ENCODE measurements at places on chromosomes 1 and 21.
A peak's percentile ranks its signal among the peaks of the same experiment; 100 is the strongest.

DNA sequence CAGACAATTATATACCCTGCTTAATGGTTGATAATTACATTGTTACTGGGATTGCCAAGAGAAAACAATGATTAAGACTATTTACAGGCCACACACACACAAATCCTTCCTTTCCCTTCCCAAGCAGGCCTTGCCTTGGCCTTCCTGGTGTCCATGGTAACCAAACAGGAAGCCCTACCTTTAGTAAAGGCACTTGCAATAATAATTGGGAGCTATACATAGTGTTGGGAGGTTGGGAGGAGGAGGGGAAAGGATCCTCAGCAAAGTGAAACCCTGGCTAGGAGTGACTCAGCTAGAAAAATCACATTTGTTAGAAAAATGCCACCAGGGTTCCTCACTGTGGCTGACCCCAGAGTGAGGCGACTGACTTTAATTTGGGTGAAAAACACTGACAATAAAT lies 122.3 kb upstream of the ADAR start:
- DNase-seq, result no peak

- no peak for DNase-seq
Observed at GRCh38 chr1:202593845-202594244, 116.4 kb downstream of the SYT2 start.

- DNase-seq, result no peak
Observed at GRCh38 chr1:57597036-57597435, 173.2 kb upstream of the DAB1 start.

DNA sequence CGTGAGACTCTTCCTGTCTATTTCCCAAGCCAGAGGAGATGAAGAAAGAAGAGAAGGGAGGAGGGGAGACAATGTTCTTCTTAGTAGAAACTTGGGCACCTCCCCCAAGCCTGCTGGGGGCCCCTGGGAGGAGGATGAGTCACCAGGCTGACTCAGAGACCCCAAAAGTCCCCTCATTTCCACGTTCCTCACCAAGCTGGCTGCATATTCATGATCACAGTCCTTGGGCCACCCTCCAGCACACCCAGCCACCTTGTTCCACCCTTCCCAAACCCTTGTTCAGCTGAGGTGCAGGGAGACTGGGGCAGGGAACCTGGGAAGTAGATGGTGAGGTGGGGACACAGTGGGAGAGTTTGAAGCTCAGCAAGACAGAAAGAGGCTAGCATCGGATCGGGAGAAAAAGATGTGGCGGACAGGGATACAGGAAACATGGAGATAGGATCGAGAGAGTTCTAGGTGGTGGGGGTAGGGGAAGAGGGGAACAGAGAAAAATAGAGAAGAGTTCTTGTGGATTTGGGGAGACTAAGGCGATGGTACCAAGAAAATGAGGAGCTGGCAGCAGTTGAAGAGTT lies 712 bp downstream of the RAB13 start:
- DNase-seq, result peak; percentile 24

GRCh38 chr1:214187121-214187900 lies 93.6 kb upstream of the SMYD2 start:
- no peak for DNase-seq

DNA sequence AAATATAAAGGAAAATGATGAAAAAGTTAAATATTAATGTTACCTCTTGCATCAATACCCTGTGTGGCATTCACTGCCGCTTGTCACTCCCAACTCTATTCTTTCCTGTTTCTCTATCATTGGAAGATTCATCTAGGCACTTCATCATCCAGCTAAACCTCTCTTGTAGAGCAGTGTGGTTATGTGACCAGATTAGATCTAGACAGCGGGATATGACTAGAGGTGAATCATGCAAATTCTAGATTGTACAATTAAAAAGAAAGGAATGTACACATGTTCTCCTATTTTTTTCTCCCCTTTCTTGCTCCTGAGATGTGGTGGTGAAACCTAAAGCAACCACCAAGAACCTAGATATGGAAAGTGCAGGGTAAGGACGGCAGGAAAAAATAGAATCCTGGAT lies 174.1 kb downstream of the LBR start:
- no peak for DNase-seq

GRCh38 chr1:161020509-161021164 lies at the start of gene F11R:
Gene F11R (minus strand): TSS chr1:161021152. CDS start chr1:161021073, 79 bp downstream.
- no peak for DNase-seq

GRCh38 chr1:216884614-216885229 lies 161.5 kb upstream of the ESRRG start:
- DNase-seq, result no peak

DNA sequence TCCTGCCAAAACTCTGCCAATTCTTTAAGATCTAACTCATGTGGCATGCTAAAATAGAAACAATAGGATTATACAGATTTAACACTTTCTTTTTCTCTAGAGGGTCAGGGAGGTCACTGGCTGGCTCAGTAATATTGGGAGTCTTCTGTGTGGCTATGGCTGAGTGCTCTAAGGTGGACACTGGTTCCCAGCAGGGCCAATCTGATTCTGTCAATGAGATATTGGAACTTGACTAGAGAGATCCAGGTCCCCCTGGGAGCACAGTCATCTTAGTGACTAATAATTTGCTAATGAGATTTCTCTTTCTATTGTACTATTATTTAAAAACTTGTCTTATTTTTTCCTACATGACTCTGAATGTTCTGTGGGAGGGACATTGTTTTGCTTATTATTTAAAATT lies 69.1 kb upstream of the ZP4 start:
- no peak for DNase-seq

DNA sequence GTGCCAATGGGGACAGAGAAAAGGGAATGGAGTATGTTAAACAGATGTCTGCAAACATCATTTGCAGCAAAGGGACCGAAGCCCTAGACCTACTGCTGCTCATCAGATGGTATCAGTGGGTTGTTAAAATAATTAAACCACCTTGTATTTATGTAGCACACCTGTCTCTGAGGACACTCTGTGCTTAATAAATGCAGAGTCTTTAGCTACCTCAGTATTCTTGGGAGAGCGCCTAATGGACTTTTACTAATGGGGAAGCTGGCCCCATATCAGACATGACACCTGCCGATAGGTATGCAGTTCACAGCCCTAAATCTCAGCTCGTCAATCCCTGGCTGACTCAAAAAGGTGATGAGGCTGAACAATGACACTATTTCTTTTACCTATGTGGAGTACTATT lies 54.4 kb downstream of the SYT6 start:
- no peak for DNase-seq

DNA sequence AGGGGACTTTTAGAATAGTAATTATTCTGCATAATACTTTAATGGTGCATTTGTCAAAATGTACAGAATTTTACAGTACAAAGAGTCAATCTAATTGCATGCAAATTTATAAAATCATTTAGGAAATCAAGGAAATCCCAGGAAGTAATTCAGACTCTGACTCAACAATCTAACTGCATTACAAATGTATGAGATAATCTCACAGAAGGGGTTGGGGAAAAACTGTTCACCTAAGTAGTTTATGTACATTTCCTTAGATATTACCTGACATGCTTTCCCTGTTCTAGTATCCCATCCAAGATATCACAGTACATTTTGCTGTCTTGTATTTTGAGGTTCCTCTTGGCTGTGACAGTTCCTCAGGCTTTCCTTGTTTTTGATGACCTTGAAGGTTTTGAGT lies 4.7 kb downstream of the CRB1 start:
- no peak for DNase-seq

GRCh38 chr1:93573940-93574469 lies 107.6 kb downstream of the BCAR3 start:
- no peak for DNase-seq

- DNase-seq, result no peak
Observed at GRCh38 chr1:48686159-48686558, 90.5 kb downstream of the BEND5 start.

DNA sequence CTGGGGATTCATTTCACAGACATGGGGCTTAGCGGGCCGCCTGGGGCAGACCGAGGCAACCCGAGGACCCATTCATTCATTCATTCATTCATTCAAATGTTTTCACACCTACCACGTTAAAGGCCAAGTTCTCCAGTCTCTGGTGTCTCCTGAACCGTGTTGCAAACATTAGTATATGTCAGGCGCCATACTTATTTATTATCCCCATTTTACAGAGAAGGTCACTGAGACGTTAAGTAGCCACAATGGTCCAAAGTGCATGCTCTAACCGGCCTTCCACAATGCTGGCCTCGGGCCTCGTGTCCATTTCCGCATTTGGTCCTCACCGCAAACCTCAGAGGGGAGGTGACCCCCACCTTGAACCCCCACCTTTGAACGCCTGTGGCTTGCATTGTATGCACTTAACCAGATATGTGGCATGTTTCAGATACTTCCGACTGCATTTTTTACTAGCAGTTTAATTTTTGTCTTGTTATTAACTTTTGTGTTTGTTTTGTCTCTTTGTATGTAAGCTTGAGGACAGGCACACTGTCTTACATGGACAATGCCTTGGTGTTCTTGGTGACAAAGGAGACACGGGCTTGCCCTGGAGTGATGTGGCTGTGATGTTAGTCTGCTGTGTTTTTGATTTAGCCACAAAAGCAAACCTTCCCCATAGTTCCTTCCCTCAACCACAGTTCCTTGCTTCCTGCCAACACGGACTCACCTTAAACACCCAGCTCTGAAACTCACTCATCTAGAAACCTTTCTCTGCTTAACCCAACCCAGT lies 1.2 kb upstream of the IFFO2 start:
- DNase-seq, result no peak

DNA sequence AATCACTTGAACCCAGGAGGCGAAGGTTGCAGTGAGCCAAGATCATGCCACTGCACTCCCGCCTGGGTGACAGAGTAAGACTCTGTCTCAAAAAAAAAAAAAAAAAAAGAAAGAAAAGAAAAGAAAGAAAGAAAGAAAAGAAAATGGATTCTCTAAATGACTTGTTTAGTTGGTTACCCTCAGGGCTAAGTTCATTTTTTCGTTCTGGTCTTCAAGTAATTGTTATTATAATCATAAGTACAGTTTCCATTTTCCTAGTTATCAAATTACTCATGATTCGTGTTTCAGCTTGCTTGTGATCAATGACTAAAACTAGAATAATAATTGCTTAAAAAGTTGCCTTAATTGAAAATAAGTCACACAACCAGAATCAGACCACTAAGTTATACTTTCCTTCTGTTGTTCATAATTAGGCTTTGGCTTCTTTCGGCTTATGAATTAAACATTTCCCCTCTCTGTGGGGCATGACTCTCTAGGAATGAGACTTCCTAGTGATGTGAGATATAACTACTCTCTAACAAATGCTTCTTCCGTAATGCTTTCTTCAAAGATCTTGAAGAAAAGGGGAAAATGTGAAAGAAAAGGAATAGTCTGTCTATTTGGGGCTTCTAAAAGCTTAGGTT lies 9.6 kb upstream of the RLF start:
- no peak for DNase-seq

DNA sequence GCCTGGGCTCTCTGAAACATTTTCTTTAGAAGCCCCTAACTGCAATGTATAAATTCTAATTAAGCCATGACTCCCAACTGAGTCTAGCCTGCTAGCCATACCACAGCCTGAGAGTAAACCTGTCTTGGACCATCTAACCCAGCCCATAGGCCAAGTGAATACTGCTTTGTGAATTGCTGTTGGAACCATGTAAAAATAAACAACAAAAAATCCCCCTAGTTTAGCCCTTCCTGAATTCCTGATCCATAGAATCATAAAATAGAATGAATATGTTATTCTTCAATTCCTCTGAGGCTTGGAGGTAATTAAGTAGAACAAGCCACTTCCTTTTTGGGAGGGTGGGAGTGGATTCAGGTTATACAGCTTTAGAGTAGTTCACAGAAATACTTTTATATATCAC lies 1496.4 kb downstream of the MRPL39 start:
- no peak for DNase-seq

DNA sequence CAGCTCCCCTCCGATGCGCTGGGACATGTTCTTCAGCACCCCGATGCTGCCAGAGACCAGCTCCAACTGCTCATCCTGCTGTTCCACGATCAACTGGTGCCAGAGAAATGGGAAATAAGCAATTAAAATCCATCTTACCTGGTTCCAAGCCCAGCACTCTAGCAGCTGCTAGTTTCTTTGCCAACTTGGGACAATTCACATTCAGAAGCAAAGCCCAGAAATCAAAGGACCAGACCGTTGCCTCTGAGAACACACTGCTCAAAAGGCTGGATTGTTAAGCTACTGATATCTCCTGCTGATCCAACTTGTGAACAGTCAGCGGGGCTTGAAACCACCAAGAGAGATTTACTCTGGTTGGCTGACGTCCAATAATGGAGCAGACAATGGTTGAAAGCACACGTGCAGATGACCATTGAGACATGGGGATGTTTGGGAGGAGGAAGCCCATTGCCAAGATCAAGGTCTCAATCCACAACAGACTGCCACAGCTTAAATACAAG lies 34.4 kb downstream of the STX6 start:
- DNase-seq, result no peak

DNA sequence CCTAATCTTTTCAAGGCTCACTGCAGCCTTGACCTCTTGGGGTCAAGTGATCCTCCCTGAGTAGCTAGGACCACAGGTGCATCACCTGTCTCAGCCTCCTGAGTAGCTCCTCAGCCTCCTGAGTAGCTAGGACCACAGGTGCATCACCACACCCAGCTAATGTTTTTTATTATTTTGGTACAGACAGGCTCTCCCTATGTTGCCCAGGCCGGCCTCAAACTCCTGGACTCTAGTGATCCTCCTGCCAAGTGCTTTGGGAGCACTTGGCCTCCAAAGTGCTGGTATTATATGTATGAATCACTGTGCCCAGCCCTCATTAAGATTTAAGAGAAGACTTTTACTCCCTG lies 58.5 kb upstream of the S1PR1 start:
- DNase-seq, result no peak

GRCh38 chr1:195740862-195741261 lies 867.4 kb downstream of the KCNT2 start:
- peak; percentile 38 for DNase-seq

GRCh38 chr1:58805716-58806571 lies 22.1 kb upstream of the JUN start:
- no peak for DNase-seq

DNA sequence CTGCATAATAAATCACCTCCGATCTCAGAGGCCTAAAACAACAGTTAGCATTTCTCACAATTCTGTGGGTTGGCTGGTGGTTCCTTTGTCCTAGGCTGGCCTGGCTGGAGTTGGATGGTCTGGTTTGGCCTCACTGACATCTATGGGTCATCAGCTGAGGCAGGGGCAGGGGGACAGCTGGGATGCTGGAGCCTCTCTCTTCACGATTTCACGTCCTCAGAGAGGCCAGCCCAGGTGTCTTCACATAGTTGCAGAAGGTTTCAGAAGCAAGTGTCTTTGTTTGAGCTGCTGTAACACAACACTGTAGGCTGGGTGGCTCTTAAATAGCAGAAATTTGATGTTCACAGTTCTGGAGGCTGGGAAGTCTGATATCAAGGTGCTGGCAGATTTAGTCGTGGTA lies 155.5 kb upstream of the CACNA1E start:
- no peak for DNase-seq

- peak; percentile 47 for DNase-seq
Observed at GRCh38 chr1:109509176-109510134, at the start of gene AMIGO1. Gene AMIGO1 (minus strand): TSS chr1:109509727. CDS start chr1:109508912, 815 bp downstream.

- DNase-seq, result no peak
Observed at GRCh38 chr1:79326875-79327274, 320.3 kb upstream of the ADGRL4 start.

GRCh38 chr1:25197235-25197975 lies 34.9 kb downstream of the SYF2 start:
- DNase-seq, result no peak

GRCh38 chr1:3881193-3881480 lies 18.9 kb downstream of the C1orf174 start:
- no peak for DNase-seq

All from HTR-8/SVneo (cell line).